ENCODE measurements at places on chromosomes 4 and X.

GRCh38 chrX:67922966-67923365 lies 379.1 kb downstream of the AR start:
- no peak for DNase-seq

GRCh38 chrX:38060331-38060878 lies 54.1 kb downstream of the SYTL5 start:
- no peak for DNase-seq

- no peak for DNase-seq
These were observed 121.1 kb upstream of the SORBS2 start for GRCh38 chr4:185933078-185933581.

DNA sequence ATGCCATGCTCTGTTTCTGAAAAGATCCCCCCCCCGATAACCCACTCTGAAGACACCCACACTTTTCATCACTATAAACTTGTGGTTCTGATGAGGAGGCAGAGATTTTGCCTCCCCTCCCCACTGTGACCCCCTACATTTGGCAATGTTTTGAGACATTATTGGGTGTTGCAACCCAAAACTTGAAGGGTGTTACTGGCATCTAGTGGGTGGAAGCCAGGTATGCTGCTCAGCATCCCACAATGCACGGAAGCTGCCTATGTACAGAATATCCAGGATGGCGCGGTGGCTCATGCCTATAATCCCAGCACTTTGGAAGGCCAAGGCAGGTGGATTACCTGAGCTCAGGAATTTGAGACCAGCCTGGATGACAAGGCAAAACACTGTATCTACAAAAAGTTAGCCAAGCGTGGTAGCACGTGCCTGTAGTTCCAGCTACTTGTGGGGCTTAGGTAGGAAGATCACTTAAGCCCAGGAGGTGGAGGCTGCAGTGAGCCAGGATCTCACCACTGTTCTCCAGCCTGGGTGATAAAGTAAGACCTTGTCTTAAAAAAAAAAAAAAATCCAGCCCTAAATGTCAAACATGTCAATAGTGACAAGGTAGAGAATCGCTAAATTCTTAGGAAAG lies 87.3 kb downstream of the SCD5 start:
- no peak for DNase-seq

DNA sequence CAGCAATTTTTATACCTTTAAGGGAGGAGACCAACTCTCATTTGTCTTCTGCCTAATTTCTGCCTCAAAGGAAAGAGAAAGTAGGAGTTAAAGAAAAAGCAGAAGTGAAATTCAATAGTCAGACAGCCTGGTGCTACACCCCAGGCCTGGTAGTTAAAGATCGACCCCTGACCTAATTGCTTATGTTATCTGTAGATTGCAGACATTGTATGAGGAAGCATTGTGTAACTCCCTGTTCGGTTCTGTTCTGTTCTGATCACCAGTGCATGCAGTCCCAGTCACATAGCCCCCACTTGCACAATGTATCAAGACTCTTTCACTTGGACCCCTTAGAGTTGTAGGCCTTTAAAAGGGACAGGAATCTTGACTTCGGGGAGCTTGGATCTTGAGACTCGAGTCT lies 335.9 kb upstream of the AR start:
- DNase-seq, result no peak

All from stimulated activated CD8-positive, alpha-beta memory T cell treated with anti-CD3 and anti-CD28 coated beads, Interleukin-4, amount 100 ng/mL, for 4 hours (primary cell).